ENCODE measurements at places on chromosomes 2 and 18.

- no peak for DNase-seq
Observed at GRCh38 chr2:173010233-173010632, 65.4 kb upstream of the MAP3K20 start.

- no peak for DNase-seq
Observed at GRCh38 chr18:12333506-12334290, 25.7 kb downstream of the TUBB6 start.

DNA sequence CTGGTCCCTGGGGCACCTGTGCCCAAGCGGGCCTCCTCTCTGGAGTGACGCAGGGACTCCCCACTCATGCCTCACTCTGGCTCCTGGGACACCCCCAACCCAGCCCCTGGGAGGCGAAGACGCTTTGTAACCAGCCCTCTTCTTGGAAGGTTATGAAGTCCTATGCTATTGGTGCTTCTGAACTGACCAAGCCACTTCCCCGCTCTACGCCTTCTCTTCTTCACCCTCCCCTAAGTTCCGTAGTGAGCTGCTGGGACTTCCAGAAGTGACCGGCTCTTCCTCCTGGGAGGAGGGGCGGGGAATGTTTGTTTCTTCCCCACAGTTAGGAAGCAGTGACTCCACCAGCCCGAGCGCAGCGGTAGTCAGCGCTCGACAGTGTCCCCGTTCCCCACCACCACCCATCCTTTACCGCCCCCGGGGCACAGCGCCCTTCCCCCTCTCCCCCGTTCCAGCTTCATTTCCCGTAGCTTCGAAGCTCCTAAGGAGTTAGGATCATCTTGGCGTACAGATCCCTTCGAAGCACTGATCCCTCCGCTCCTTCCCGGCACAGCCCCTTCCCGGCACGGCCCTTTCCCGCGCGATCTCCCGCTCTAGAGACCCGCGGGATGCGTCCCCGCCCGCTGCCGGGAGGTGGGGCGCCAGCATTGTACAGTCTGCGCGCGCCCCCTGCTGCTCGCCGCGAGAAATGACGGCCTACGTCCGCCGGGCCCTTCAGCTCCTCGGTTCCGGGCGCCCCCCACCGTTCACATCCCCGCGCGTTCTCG, 25.3 kb upstream of the NOTO start:
- DNase-seq: peak; percentile 78

DNA sequence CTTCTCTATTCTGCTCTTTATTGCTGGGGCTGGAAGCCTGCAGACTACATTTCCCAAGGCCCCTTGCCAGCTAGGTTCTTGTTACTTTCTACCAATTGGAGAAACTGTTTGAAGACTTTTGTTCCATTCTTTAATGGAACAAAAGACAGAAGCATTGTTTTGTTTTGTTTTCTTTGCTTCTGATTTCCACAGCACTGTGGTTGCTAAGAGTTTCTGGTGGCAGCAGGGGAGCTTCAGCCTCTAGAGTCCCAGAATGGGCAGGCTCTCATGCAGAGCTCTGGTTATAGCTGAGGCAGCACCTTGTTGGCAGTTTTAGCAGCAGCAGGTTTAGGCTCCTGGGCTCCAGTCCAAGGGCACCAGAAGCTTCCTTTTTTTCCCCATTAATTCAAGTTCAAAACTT, 234.3 kb downstream of the ETAA1 start:
- no peak for DNase-seq

- DNase-seq: no peak
Observed at GRCh38 chr2:120886534-120887319, 151.1 kb downstream of the GLI2 start.

- DNase-seq: no peak
Observed at GRCh38 chr2:144515696-144516410, 4.1 kb downstream of the ZEB2 start.

DNA sequence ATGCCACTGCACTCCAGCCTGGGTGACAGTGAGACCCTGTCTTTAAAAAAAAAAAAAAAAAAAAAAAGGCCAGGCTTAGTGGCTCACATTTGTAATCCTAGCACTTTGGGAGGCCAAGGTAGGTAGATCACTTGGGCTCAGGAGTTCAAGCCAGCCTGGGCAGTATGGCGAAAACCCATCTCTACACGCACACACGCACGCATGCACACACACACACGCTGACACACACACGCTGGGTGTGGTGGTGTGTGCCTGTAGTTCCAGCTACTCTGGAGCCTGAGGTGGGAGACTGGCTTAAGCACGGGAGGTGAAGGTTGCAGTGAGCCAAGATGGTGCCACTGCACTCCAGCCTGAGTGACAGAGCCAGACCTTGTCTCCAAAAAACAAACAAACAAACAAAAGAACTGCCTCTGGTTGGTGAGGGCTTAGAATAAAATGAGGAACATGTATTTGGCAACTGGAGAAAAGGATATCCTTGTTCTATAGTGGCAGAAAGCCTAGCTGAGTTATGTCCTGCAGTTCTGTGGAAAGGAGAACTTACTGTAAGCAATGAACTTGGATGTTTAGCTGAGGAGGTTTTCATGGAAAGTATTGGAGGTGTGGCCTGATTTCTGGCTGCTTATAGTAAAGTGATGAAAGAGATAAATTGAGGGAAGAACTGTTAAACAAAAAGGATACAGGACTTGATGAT, 34.0 kb downstream of the HAT1 start:
- no peak for DNase-seq

DNA sequence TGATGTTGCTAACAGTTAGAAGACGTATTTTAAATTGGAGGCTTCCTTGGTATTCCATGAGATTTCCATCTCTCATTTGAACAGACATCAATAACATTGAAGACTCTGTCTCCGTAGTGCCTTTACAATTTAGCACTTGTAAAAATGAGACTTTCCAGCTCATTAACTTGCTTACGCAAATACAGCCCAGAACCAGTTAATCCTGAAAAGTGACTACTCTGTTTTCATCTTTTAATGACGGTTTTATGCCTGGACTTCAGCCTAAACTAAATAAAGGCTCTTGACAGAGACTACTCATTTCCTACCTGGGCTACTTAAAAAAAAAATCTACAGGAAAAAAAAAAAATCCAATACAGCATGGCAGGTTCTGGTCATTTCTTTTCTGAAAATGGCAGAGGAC, 148.6 kb downstream of the LRATD1 start:
- DNase-seq: no peak

GRCh38 chr2:128775217-128775913, 456.7 kb upstream of the HS6ST1 start:
- DNase-seq: no peak

DNA sequence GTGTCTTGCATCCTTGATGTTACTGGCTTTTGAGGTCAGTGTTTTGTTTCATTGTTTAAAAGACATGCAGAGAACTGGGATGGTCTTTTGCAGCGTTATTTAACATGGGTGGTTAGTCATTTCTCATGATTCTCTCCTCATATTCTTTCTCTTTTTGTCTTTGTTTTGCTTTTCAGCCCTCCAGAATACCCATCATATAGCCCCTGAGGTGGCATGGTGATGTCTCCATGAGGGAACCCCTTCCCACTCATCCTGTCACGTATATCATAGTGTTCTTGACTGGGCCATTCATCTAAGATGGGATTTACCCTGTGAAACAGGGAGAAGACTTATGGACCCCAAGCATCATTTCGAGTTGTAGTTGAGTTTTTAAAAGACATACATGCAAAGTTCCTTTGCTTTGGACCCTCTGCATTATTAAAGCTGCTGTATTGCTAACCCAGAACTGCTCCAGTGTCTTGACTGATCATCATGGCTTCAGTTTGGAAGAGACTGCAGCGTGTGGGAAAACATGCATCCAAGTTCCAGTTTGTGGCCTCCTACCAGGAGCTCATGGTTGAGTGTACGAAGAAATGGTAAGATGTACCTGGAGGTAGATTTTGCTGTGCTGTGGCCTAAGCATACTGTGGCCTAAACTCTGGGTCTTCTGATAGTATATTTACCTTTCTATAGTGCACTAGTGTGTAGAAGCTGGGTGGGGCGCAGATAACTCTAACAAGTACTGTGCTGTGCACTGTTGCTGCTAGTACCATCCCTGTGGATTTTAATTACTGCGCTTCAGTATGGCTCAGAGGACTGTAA, 1.4 kb downstream of the EHBP1 start:
- DNase-seq: no peak

- no peak for DNase-seq
Observed at GRCh38 chr2:38523728-38524437, 78.8 kb downstream of the HNRNPLL start.

GRCh38 chr2:193774166-193774565, 1579.4 kb upstream of the TMEFF2 start:
- DNase-seq: no peak

- DNase-seq: no peak
Observed at GRCh38 chr2:150639383-150639782, 151.9 kb upstream of the RND3 start.

- DNase-seq: no peak
Observed at GRCh38 chr2:129354631-129355030, 624.8 kb upstream of the RAB6C start.

DNA sequence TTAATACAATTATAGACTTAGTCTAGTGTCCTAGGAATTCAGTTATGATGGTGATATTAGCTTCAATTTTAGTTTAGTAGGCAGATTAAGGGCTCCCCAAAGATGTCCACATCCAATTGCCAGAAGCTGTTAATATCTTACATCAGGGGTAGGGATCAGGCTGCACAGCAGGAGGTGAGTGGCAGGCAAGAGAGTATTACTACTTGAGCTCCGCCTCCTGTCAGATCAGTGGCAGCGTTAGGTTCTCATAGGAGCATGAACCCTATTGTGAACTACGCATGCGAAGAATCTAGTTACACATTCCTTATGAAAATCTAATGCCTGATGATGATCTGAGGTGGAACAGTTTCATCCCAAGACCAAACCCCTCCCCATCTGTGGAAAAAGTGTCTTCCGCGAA, 54.9 kb downstream of the NYAP2 start:
- DNase-seq: no peak

GRCh38 chr2:23900541-23901322, 26.2 kb downstream of the ATAD2B start:
- DNase-seq: no peak

GRCh38 chr2:171878481-171878993, 15.5 kb downstream of the SLC25A12 start:
- DNase-seq: no peak

GRCh38 chr2:117941693-117942092, 72.2 kb downstream of the CCDC93 start:
- DNase-seq: no peak

All from T follicular helper cell (primary cell).